Erythroblast (primary cell): ENCODE measurements at places on chromosomes 3 and 15.
A peak's percentile ranks its signal among the peaks of the same experiment; 100 is the strongest.

- no peak for DNase-seq
Observed at GRCh38 chr3:172309741-172310427, 138.4 kb downstream of the GHSR start.

DNA sequence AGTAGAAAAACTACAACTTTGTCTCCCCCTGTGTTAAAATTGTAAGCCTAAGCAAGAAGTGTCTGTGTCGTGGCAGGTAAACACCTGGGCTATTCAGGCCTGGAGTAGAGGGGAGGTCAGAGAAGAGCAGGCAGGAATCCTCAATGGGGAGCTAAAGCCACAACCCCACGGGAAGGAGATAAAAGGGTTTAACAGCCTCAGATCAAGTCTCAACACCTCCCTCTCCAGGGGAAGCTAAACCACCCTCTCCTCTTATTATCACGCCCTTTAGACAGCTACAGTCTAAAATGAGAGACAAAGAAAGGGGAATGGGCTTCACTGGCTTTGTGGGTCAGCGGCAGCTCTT is 11.6 kb downstream of the ETV5 start:
- no peak for DNase-seq

GRCh38 chr15:66749841-66750575 is 48.0 kb downstream of the SMAD6 start:
- DNase-seq = no peak

DNA sequence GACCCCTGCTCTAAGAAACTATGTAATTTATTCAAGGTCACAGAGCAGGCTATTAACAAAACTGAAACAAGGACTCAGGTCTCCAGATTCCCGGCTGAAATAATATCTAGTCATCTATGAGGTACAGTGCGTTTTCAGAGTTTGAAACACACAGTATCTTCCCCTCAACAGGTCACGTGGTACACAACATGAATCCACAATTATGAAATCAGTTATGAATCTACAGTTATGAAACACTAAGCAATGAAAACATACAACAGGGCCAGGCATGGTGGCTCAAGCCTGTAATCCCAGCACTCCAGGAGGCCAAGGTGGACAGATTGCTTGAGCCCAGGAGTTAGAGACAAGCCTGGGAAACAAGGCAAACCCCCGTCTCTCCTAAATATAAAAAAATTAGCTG is 72.7 kb downstream of the FSIP1 start:
- DNase-seq = no peak

DNA sequence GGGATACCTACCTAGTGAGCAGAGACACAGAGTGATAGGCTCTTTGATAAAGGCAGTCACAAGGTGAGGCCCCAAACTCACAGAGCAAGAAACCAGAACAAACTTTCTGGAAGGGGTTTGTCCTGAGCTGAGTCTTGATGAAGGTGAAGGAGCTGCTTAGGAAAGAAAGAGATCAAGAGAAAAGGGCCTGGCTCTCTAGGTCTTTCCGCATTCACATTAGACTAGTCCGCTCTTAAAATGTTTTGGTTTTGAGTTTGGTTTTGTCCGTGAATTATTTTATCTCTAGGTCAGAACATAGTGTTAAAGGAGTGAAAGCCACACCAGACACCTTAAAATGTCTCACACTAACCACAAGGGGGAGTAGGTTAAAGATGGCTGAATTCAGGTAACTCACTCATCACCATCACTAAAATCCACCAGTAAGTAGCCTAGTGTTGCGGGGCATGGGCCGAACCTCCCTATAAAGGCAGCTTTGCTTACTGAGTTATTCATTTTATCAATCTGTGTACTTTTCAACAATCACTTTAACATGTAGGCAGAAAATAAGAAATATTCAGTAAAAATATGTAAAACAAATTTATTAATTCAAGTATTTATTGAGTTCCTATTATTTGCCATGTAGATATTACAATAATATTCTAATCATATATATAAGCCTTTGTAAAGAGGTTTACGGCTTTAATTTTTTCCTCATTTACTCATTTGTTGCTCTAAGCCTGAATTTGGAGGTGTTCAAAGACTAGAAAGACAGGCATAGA is 121.5 kb upstream of the TSC22D2 start:
- DNase-seq = peak; percentile 47

DNA sequence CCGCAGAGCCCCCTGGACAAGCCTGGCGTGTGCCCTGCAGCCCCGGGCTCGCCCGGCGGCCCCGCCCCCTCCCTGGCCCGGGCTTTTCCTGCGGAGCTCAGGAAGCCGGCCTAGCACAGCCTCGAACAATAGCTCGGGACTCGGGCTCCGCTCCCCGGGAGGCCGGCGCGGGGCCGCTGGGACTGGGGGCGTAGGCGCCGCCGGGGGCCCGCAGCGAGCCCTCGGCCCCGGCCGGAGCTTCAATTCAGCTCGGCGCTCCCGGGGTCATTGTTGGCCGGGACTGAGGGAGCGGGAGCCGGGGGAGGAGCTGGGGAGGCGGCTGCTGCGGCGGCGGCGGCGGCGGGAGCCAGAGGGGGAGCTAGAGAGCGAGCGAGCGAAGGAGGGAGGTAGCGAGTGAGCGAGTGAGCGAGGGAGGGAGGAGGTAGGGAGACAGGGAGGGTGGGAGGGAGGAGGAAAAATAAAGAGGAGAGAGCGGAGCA is 41.0 kb upstream of the ROPN1 start:
- peak; percentile 54 for DNase-seq

- no peak for DNase-seq
Observed at GRCh38 chr3:41258239-41258800, 59.0 kb downstream of the CTNNB1 start.

DNA sequence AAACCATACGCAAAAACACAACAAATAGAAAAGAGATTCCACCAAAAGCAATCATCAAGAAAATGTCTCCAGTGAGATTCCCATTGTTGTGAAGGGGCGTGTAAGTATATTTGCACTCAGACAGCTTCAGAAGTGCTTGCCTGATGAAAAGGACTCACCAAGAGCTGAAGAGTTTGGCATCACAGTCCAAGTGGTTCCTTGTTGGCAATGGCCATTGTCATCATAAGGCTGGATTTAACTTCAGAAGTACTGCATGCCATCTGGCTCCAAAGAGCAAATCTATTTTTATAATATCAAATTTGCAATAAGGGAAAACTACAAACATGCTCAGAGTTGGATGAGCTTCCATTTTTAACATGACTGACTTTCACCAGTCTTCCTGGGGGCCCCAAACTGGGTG is 505.3 kb upstream of the NR2F2 start:
- no peak for DNase-seq

GRCh38 chr3:71245971-71246880 is 337.3 kb downstream of the FOXP1 start:
- DNase-seq = no peak

DNA sequence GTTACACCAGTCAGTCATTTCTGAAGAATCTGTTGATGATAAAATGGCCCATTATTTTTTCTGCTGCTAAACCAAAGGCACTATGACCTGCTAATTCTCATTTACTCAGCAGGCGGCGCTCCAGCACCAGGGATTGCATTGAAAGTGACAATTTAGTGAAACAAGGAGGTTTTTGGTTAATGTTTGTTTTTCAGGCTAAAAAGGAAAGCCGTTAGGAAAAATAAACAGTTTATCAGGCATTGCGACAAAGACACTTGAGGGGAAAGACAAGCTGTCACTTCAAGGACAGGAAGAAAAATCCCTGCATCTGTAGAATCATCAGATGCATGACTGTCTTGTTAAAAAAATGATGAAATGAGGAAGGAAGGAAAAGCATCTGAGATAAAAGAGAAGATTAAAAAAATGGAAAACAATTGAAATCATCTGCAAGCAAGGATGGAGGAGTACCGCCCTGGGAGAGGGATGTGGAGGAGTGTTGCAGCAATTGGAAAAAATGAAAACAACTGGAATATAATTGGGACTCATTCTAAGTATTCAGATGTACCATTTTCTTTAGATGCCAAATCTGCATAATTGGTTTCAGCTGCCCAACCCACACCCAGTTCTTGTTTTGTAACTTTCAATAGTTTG is 54.0 kb downstream of the NR1D2 start:
- peak; percentile 73 for DNase-seq

DNA sequence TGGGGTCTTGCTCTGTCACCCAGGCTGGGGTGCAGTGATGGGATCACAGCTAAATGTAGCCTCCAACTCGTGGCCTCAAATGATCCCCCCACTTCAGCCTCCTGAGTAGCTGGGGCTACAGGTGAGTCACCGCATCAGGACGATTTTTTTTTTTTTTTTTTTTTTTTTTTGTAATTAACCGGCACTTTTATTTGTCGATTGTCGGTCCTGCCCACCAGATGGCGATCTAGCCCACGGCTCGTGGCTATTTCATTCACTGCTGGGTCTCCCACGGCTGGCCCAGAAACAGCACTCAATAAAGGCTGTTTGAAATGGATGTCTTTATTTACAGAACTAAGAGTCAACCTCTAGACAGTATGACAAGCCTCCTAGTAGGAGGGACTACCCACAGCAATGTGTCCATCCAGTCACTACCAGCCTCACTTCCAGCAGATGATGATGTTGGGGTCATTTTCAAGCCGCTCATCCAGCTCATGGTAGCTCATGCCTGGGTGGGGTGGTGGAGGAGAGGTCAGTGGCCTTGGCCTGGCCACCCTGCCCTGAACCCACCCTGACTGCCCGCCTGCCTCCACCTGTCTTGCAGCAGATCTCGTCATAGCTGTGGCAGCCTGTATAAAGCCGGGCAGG is 1.8 kb upstream of the ZMYND10 start:
- peak; percentile 90 for DNase-seq

- no peak for DNase-seq
Observed at GRCh38 chr3:27746838-27747237, 24.7 kb upstream of the EOMES start.

- no peak for DNase-seq
Observed at GRCh38 chr15:66494262-66494661, 3.3 kb downstream of the SNAPC5 start.

DNA sequence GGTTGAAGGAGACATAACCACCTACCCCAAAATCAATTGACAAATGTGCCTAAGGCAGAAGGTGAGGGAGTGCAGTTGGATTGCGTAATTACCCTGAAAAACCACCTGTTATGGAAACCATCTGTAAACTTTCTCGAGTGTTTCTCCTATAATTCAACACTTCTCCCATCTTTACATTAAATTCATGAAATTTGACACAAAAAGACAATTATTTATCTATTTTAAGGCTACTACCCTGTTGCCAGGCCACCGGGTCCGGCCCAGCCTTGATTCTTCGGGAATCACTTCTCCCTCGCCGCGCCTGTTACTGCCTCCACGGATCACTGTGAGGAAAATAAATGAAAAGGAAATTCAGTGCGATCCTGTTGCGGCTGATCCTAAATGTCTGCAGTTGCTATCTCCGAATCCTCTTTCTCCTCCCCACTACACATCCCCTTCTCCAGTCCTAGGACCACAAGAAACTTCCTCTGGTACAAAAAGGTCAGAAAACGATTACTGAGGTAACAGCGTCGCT is 646 bp downstream of the IQCB1 start:
- DNase-seq = peak; percentile 23

- DNase-seq = no peak
Observed at GRCh38 chr3:128735287-128735686, 9.3 kb downstream of the RAB7A start.

GRCh38 chr15:100757661-100758060 is 122.0 kb upstream of the ALDH1A3 start:
- no peak for DNase-seq

GRCh38 chr3:61897848-61898247 is 336.5 kb downstream of the PTPRG start:
- DNase-seq = no peak

GRCh38 chr15:68726246-68726645 is 94.4 kb downstream of the ANP32A start:
- DNase-seq = no peak

GRCh38 chr3:153291059-153291685 is 129.1 kb downstream of the RAP2B start:
- DNase-seq = peak; percentile 14

DNA sequence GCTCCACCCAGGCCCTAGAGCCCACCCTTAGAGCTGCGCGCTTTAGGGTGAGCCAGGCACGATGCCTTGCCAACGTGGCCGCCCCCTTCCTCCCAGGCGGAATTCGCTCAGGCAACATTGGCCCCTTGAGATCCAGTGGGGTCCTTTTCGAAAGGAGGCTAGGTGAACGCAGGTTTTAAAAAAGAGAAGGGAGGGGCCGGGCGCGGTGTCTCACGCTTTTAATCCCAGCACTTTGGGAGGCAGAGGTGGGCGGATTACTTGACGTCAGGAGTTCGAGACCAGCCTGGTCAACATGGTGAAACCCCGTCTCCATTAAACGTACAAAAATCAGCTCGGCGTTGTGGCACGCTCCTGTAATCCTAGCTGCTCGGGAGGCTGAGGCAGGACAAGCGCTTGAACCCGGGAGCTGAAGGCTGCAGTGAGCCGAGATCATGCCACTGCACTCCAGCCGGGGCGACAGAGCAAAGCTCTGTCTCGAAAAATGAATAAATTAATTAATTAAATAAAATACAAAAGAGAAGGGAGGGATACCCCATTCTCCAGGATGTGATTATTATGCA is 984 bp upstream of the RPP25 start:
- no peak for DNase-seq

DNA sequence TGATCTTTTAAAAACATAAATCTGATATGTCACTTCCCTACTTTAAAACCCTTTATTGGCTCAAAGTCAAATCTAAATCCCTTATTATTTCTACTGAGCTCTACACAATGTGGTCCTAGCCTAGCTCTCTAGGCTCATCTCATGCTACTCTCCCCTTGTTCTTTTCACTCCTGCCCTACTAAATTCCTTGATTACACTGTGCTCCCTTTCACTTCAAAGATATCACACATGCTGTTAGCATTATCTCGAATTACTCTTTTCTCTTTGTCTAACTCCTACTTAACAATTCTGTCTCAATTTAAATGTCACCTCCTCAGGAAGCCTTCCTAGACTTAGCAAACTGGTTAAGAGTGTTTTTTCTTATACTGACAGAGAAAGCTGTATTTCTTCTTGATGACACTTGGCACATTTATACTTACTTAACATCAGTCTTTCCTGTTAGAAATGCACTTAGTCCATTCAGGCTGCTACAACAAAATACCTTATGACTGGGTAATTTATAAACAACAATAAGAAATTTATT is 102.0 kb downstream of the SCAPER start:
- DNase-seq = no peak

- no peak for DNase-seq
Observed at GRCh38 chr15:38029736-38030135, 95.3 kb downstream of the TMCO5A start.

DNA sequence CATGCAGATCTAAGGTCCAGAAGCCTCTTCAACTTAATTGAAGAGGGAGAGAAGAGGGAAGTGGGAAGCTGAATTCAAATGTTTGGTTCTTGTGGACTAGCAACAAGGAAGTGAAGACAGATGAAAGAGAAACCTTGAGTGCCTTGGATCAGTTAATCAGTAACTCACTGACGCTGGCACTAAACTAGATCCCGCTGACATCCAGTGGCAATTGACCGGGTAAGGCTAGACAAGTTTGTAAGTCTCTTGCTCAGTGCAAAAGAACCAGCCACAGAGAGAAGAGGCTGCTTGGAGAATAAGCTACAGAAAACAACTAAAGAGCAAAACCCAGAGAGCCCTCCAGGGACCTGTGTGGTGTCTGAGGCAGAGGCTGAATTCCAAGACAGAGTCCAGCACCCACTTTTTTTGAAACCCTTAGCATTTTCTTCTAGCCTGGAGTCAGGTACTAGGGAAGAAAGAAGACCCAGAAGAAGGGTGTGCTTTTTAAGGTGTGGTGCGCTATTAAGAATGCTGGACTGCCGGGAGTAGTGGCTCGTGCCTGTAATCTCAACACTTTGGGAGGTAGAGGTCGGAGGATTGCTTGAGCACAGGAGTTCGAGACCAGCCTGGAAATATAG is 6.9 kb downstream of the PLCH1 start:
- DNase-seq = no peak
